PC-3 (cell line): ENCODE measurements at places on chromosomes 6 and 20. TPM values are rescaled to one million over a fixed set of nuclear protein-coding genes. Genes with fewer than 3 reads are reported as not detected.
A peak's percentile ranks its signal among the peaks of the same experiment; 100 is the strongest.

GRCh38 chr6:13417431-13417830 is 70.0 kb downstream of the GFOD1 start:
- H3K4me3 ChIP-seq = no peak overlapping the region
- H3K4me1 ChIP-seq = no peaks in the 10 kb centered on the region
- DNase-seq = no peak
- no peaks in the 10 kb centered on the region for H3K36me3 ChIP-seq

- no peak overlapping the region for H3K4me3 ChIP-seq
- no peaks in the 10 kb centered on the region for H3K27me3 ChIP-seq
- H3K27ac ChIP-seq = no peak overlapping the region
- H3K36me3 ChIP-seq = no peaks in the 10 kb centered on the region
Observed at GRCh38 chr6:116412270-116412669, 41.5 kb downstream of the DSE start.

DNA sequence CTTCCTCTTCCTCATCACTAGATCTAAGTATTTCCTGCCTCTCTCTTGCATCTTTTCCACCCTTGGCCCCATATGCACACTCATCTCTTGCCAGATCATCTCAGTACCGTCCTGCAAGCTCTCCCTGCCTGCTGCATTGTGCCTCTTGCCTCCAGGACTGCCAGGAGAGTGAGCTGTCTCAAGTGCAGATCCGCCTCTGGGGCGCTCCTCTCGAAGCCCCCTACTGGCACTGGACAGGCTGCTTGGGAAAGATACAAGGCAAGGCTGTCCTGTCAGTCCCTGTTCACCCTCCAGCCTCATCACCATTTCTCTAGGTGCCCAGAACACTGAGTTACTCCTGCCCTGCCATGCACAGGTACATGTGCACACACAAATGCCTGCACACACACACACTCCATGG is 10.2 kb downstream of the SYNDIG1 start:
- H3K4me1 ChIP-seq = no peaks in the 10 kb centered on the region
- no peaks in the 10 kb centered on the region for H3K36me3 ChIP-seq
- H3K4me3 ChIP-seq = no peak overlapping the region
- peaks cover 95% of the 10 kb centered on the region for H3K27me3 ChIP-seq
- no peak for DNase-seq

DNA sequence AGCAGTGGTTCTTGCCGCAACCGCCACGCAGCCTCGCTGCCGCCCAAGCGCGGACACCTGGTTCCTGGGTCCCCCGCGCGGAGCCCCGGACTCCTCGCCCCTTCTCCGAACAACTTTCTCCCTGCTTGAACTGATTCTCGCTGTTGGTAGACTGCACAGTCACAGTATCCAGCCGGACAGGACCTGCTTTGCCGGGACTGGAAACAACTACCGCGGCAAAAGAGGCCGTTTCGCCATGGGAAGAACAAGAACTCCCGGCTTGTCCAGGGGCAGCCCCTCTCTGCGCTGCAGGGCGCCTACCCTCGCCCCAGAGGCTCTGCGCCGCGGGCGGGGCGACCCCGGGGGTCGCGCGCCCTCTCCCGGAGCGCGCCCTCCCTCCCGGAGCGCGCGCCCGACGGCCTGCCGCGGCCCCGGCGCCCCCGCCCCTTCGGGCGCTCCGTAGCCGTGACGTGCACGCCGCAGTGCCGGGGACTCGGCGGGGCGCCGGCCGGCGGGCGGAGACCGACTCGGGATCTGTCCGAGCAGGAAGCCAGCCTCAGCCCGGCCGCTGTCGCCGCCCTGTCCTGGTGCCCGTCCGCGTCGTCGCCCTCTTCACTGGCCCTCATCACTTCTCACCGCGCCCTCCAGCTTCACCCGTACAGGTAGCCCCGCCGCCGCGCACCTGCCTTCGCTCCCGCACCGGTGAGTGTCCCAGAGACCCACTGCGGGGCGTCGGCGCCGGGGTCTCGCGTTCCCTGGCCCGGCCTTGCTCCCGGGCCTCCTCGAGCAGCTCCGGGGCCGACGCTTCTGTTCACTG is at the start of gene MYO6:
TSS of gene MYO6 (plus strand) at position 497 of the 796 bp plus-strand sequence. CDS start 68,309 bp downstream, outside the sequence.
- no peaks in the 10 kb centered on the region for H3K36me3 ChIP-seq
- H3K27ac ChIP-seq = peak within 1 kb of the TSS; percentile 88
- DNase-seq = peak; percentile 68
- no peaks in the 10 kb centered on the region for H3K27me3 ChIP-seq
- peak within 1 kb of the TSS; percentile 98 for H3K4me3 ChIP-seq

DNA sequence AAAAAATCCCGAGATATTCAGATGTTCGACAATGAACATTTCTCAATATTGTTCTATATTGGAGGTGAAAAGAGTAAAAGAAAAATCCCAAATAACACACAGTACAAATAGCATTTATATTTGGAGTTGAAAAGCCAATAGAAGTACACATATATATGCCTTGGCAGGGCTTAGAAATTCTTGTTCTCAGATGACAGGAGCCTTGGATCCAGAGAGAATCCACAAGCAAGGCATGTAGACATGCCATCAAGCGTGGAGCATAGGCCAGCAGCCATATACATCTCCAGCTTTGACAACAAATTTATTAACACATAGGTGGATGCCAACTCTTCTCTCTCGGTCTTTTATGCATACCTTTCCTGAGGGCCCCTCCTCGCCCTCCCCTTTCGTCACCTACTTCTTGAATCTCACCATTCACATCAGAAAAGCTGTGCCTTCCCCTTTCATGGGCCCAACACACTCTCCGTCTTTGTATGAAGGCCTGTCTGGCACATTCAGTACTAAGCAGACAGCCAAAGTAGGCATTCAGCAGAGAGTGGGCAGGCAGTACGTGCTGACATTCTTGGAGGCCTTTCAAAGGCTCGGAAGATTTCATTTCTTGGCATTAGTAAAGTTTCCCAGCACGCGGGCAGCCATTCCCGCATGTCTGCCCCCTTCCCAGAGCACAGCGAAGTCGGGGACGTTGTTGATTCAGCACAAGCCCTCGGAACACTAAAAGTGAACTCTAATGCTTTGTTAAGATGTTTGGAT is 18.2 kb downstream of the NEDD9 start:
- no peaks in the 10 kb centered on the region for H3K36me3 ChIP-seq
- H3K27me3 ChIP-seq = no peaks in the 10 kb centered on the region
- no peak for DNase-seq
- no peak overlapping the region for H3K27ac ChIP-seq
- peaks cover 48% of the 10 kb centered on the region for H3K4me1 ChIP-seq
- no peak overlapping the region for H3K4me3 ChIP-seq

DNA sequence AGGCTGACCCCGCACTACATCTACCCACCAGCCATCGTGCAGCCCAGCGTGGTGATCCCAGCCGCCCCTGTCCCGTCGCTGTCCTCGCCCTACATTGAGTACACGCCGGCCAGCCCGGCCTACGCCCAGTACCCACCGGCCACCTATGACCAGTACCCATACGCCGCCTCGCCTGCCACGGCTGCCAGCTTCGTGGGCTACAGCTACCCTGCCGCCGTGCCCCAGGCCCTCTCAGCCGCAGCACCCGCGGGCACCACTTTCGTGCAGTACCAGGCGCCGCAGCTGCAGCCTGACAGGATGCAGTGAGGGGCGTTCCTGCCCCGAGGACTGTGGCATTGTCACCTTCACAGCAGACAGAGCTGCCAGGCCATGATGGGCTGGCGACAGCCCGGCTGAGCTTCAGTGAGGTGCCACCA is 16.4 kb downstream of the RBM38 start:
- no peak for DNase-seq
- H3K4me1 ChIP-seq = no peaks in the 10 kb centered on the region
- peaks cover 34% of the 10 kb centered on the region; the same call in 1 of the 2 replicates for H3K36me3 ChIP-seq
- no peaks in the 10 kb centered on the region for H3K27me3 ChIP-seq

- H3K4me3 ChIP-seq = no peak overlapping the region
- no peak for DNase-seq
- H3K27me3 ChIP-seq = no peaks in the 10 kb centered on the region
Observed at GRCh38 chr6:30939473-30939872, 1.3 kb upstream of the MUCL3 start.

DNA sequence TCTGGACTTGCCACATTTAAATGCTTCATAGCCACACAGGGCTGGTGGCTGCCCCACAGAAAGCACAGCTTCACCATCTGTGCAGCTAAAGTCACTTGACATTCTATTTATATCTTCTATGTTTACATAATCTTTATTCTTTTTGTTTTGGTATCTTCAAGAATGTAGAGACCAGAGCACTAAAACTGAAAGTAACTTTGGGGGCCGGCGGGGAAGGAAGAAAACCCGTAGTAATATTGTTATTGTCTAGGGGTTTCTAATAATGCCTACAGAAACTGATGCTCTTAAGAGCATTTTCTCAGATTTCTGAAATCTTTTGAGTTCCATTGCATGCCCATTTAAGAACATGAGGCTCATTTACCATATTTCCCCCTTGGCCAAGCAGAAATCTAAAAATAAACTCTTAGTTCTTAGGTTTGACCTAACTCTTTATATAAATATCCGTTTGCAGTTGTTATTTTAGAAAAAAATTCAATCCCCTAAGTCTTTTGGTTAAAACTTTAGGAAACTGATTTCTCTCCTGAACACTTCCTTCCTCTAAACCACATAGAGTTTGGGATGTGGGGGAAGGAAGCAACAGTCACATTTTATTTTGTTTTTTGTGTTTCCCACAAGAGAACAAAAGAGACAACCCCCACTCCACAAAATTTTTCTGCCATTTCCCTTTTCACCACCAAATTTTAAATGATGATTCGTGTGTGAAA is 207.6 kb downstream of the OGFRL1 start:
- no peak overlapping the region for H3K27ac ChIP-seq
- H3K27me3 ChIP-seq = no peaks in the 10 kb centered on the region
- no peak for DNase-seq

- H3K27me3 ChIP-seq = no peaks in the 10 kb centered on the region
- no peak for DNase-seq
- H3K4me3 ChIP-seq = no peak overlapping the region
- H3K27ac ChIP-seq = no peak overlapping the region
Observed at GRCh38 chr6:68655028-68655427, 19.9 kb downstream of the ADGRB3 start.

- no peak for DNase-seq
- H3K27ac ChIP-seq = no peak overlapping the region
- H3K36me3 ChIP-seq = no peaks in the 10 kb centered on the region
- no peak overlapping the region for H3K4me3 ChIP-seq
- H3K4me1 ChIP-seq = no peaks in the 10 kb centered on the region
Observed at GRCh38 chr6:150775415-150776203, 89.9 kb upstream of the MTHFD1L start.

DNA sequence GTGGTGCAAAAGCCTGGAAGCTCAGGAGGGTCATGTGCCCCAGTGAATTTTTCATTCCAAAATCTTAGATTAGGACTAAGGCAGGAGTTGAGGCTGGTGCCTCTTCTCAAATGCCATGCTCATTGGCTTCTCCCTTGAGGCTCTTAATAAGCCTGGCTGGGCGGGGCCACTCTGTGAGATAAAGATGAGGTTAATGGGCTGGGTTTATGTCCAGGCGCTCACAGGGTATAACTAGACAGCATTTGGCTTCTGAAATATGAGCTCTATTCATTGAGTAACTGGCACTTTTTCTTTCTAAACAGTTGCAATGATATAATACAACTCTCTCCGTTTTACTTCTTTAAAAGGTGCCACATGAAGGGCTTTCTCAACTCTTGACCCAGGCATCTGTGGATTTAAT is 156.3 kb downstream of the SCML4 start:
- H3K27ac ChIP-seq = no peak overlapping the region
- H3K27me3 ChIP-seq = no peaks in the 10 kb centered on the region
- no peak overlapping the region for H3K4me3 ChIP-seq
- no peak for DNase-seq
- H3K36me3 ChIP-seq = no peaks in the 10 kb centered on the region
- H3K4me1 ChIP-seq = peaks cover 22% of the 10 kb centered on the region

- peak; percentile 31 for DNase-seq
- H3K36me3 ChIP-seq = no peaks in the 10 kb centered on the region
- H3K4me3 ChIP-seq = no peak overlapping the region
- no peak overlapping the region for H3K27ac ChIP-seq
- no peaks in the 10 kb centered on the region for H3K27me3 ChIP-seq
Observed at GRCh38 chr20:4443016-4443415, 278.7 kb upstream of the PRND start.

GRCh38 chr6:45784250-45784649 is 231.4 kb downstream of the CLIC5 start:
- H3K36me3 ChIP-seq = no peaks in the 10 kb centered on the region
- no peak overlapping the region for H3K27ac ChIP-seq
- DNase-seq = no peak
- H3K4me1 ChIP-seq = no peaks in the 10 kb centered on the region
- no peak overlapping the region for H3K4me3 ChIP-seq

GRCh38 chr6:134449781-134450180 is 131.9 kb upstream of the SGK1 start:
- H3K4me3 ChIP-seq = no peak overlapping the region
- no peaks in the 10 kb centered on the region for H3K36me3 ChIP-seq
- no peaks in the 10 kb centered on the region for H3K27me3 ChIP-seq
- no peak overlapping the region for H3K27ac ChIP-seq

DNA sequence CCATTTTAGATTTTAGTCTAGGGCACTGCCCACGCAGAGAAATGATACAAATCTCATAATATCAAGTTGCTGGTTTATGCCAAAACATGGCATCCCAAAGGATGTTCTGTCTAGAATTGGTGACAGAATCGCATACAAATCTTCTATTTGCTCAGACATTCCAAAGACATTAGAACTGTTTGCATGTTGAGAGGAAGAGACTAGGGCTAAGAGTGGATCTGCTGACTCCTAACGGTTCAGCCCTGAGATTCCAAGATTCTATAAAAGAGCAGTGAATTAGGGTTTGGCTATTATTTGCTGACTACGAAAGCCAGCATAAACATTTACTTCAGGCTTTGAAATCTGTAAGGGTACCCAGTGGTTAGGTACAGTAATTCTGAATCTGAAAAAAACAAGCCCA is 3.6 kb downstream of the EPB41L2 start:
- H3K4me3 ChIP-seq = peak overlapping the region; percentile 87; the same call in 1 of the 2 replicates
- H3K27me3 ChIP-seq = no peaks in the 10 kb centered on the region
- peak overlapping the region; percentile 54 for H3K27ac ChIP-seq
- peak; percentile 75 for DNase-seq

DNA sequence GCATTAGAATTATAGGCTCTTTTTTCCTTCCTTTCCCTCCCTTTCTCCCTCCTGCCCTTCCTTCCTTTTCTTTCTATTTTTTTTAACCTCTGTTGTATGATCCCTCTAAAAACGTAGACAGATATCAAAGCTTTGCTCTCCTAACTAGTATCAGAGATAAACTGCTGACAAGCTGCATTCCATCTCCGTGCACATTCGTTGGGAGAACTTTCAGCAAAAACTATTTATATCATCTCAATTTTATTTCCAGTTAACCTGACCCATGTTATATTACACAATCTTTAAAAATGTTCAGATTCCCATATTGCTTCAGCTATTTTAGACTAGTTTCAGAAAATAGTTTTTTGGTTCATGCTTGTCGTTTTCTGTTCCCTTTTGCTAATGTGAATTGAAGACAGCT is 47.3 kb downstream of the RNF217 start:
- H3K4me1 ChIP-seq = peaks cover 14% of the 10 kb centered on the region; the same call in 1 of the 2 replicates
- no peak overlapping the region for H3K27ac ChIP-seq
- no peaks in the 10 kb centered on the region for H3K36me3 ChIP-seq
- DNase-seq = no peak
- no peak overlapping the region for H3K4me3 ChIP-seq

TP53TG5 gene
- not detected in 2 replicates for total RNA-seq

SLC35D3 gene
- not detected in 2 replicates for total RNA-seq

OTOR gene
- total RNA-seq = not detected in 2 replicates

HDAC2 gene
- total RNA-seq = 55.3 and 66.1 TPM in 2 replicates
